ENCODE measurements at places on chromosomes 3 and 15.

- no peak for DNase-seq
Observed at GRCh38 chr3:129531699-129532098, 3.3 kb downstream of the RHO start.

DNA sequence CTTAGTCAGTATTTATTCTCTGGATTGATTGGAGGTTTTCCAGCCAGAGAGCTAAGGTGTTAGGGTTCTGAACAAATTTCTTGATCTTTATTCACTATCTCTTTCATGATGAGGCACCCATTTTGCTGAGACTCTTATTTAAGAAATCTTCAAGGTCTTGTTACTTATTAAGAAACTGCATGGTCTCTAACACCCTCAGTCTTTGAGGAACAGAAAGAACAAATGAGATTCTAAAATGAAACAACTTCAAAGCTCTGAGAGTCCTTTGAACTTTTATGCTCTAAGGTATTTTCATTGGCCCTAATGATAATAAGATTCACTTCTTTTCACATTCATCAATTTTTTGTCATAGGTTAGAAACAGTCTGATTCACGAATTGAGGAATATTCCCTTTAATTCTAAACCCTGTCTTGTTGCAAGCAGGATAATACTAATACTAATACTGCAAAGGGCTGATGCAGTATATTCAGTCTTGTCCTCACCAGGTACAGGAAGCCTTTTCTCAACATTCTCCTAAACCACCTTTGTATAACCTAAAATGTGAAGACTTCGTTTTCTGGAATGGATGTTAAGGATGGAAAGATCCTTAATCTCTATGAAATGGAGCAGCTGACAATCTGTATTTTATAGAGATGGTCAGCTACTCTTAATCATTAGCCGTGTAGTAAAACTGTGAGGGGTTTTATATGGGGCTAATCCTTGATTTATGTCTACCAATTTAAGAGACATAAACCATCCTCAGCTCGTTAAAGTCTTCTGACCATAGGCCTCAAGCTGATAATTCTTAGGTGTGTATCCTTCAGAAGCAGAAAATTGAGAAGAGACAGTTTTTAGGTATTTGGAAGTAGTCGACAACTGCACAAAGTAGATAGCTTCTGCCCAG, 198.3 kb downstream of the OTOL1 start:
- no peak for DNase-seq

DNA sequence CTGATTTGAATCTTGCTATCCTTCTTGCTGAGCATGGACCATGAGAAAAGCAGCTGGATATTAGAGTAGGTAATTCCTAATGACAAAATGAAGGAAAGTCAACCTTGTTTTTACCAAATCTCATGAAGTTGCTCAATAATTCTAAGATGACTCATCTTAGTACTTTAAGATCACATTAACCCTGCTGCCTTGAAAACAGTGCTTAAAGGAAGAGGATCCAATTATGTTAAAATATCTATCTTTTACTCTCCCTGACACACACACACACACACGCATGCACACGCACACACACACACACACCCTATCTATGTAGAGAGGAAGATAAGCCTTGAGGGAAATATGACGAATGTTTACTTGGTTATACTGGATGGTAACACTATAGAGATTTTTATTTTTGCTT, 16.0 kb upstream of the MYO1E start:
- no peak for DNase-seq

GRCh38 chr3:15933439-15934139, 135.8 kb upstream of the ANKRD28 start:
- DNase-seq = no peak

GRCh38 chr15:95254263-95254662, 1022.9 kb downstream of the MCTP2 start:
- DNase-seq = no peak

DNA sequence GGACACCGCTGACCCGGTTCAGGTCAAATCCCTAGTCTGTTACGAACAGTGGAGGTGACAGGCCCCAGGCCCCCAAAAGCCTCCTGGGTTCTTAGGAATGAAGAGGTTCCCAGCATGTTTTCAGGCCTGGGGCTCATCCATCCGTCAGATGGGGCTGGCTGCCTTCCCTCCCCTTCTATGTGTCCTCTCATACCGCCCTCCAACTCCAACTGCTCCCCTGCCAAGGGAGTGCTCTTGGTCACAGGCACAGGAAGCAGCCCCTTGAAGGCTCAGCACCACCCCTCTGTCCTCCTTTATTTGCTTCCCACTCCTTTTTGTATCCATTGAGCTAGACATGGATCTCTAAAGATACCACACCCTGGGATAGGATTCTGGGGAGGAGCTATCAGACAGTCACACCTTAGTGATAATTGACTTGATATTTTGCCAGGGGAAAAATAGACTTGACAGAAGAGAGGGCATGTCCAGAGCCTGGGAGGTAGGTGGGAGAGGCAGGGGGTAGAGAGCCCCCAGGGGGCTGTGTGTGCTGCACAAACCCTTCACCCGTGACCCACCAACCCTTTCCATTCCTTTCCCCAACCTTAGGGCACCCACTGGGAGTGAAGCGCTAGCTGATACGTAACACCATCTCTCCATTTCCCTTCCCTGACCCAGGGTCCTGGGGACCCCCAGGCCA, 10.7 kb upstream of the CSPG4 start:
- DNase-seq = no peak

DNA sequence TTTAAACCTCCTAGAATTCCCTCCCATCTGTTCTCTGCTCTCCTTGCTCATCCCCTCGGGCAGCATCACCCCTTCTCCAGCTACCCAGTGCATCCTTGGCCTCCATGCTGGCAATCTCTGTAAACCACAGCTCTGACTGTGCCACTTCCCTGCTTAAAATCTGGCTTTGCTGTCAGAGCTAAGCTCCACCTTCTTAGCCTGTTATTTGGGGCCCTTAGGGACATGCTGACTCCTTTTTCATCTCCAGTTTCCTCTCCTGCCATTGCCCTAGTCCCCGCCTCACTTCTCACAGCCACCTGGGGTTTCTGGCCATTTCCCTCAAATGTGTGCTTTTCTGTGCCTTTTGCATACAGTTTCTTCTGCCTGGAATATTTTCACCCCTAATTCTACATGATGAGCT, 5.7 kb downstream of the SLC6A20 start:
- DNase-seq = no peak

DNA sequence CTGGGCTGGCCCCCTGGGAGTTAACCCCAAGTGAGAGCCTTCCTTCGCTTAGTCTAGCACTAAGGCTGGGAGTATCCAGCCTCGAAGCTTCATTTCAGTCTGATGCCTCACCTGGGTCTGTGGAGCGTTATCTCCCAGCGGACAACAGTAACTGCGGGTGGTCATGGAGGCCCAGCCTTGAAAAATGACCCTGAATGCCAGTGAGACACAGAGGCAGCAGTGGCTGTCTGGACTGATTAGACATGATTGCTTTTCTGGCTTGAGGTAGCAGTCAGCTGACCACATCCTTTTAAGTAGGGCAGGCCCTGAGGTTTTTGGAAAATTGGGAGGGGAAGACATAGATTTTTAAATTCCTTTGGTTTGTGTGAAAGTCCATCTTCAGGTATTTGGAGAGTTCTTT, 28.2 kb upstream of the TRIM59 start:
- DNase-seq = no peak

DNA sequence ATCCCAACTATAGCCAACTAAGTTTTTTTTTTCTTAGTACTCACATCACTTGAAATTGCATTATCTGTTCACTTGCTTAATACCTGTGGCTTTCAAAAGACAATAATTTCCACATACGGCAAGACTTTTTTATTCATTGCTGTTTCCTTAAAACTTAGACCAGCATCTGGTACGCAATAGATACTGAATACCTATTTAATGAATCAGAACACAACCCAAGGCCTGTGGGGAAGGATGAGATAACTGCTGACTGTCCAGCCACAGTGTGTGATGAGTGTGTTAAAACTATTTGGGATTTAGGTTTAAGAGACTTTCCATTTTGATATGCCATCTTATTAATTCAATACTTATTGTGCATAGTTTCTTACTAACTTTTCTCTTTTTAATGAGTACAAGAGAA, 988.7 kb downstream of the NTRK3 start:
- DNase-seq = no peak

- no peak for DNase-seq
Observed at GRCh38 chr15:77742127-77742526, 109.4 kb upstream of the LINGO1 start.

- no peak for DNase-seq
Observed at GRCh38 chr15:40999190-40999589, 45.9 kb downstream of the CHAC1 start.

DNA sequence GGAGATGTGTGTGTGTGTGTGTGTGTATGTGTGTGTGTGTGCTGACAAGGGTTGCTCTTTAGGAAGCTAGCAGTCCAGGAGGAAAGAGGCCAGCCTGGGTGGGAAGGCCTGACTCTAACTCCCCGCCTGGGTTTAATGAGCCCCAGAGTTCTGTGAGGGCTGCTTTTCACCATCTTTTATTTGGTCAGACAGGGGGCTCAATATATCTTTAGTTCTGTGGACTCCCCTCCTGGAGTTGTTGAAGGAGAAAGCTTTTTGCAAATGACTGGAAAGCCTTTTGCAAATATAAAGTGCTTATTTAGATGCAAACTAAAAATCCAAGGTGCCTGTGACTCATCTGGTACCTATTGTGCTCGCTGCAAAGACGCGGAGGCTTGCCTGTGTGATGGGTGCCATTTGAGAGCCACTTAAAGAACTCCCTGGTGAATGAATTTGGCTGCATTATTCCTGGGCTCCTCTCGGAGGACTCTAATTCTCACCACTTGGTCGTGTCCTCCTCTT, 24.5 kb downstream of the DRD3 start:
- no peak for DNase-seq
